ENCODE measurements at places on chromosomes 2 and 18.

GRCh38 chr18:50013363-50014138 is 181.4 kb downstream of the MYO5B start:
- no peak for DNase-seq

DNA sequence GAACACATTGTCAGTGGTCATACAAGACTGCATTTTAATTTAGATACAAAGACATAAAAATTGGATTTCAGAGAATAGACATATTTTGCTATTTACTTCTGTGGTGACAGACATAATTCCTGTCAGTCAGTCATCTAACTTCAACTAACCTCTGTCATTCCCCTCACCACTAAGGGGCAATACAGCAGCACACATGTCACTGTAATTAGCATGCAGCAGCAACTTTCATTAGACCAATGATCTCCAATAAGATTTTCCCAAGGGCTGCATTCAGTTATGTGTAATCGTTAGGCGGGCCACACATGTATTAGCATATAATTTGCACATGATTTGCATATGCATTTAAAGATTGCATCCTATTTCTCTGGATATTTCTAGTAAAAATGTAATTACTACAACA is 624.5 kb downstream of the NR4A2 start:
- DNase-seq = no peak

DNA sequence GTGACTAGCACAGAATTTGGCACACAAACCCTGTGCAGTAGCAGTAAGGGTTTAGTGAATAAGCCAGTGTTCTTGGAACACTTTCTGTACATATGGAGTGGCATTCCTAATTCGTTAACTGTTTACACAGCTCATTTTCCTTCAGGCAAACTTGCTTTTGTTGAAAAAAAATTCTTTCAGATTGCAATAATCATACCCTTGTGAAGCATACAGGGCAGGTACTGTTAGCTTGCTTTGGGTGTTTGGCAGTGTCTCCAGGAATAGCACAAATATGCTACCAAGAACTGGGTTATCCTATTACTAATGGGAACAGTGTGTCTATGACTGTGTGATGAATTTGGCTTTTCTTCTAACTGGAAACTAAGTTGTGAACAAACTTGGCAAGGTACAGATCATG is 33.4 kb downstream of the UGP2 start:
- DNase-seq = no peak

GRCh38 chr2:186925514-186925913 is 76.5 kb upstream of the ZSWIM2 start:
- DNase-seq = peak; percentile 20

- no peak for DNase-seq
Observed at GRCh38 chr2:65464604-65465003, 32.2 kb upstream of the SPRED2 start.

GRCh38 chr2:120919771-120920453 is 184.2 kb downstream of the GLI2 start:
- DNase-seq = no peak

GRCh38 chr2:227888289-227888688 is 16.9 kb downstream of the DAW1 start:
- peak; percentile 19 for DNase-seq

GRCh38 chr18:75884728-75885127 is 457.2 kb upstream of the SMIM21 start:
- DNase-seq = no peak

GRCh38 chr18:77161961-77162360 is 29.4 kb upstream of the MBP start:
- no peak for DNase-seq

DNA sequence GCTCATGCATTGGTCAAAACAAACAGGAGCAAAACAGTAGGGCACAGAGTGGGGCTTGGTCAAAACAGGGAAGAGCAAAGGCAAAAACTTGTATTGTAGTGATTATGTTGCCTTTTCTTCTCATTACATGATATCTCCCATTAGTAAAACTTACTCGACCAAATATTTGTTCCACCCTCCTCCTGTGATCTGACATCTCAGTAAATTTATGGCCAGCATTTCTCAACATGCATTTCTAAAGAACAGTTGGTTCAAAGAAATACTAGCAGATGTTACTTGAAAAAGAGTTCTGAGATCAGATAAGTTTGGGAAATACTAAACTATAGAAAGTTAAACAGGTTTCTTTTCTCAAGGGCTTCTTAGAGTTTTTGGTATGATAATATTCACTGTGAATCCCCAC is 423.1 kb downstream of the FIGN start:
- no peak for DNase-seq

DNA sequence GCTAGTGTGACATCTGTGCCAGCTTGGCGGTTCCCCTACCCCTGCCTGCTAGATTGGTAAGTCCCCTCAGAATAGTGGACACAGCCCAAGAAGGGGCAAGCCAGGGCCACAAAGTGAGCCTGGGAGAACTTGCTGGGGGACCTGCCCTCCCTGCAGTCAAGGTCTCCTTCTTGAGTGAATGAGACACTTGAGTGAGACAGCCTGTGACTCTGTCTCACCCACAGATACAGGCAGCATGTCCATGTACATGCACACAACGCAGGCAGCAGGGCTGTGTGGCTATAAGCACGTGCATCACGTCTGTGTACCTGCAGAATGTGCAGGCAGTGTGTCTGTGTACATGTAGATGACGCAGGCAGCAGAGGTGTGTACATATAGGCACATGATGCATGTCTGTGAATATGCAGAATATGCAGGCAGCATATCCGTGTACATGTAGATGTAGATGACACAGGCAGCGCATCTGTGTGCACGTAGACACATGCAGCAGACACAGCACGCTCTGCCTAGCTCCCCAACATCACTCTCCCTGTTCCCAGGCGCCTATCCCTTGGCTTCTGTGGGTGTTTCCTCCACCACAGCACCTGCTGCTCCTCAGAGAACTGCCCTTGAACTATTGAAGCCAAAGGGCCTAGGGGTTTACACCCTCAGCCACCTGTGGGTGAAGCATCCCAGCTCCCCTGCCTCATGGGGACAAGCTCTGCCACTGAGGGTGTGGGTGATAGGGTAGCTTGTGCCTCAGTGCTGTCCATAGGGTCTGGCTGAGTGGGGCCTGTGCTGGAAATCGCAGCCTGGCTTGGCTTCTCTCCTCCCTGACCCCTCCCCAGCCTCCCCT is 147.2 kb upstream of the TWIST2 start:
- no peak for DNase-seq

DNA sequence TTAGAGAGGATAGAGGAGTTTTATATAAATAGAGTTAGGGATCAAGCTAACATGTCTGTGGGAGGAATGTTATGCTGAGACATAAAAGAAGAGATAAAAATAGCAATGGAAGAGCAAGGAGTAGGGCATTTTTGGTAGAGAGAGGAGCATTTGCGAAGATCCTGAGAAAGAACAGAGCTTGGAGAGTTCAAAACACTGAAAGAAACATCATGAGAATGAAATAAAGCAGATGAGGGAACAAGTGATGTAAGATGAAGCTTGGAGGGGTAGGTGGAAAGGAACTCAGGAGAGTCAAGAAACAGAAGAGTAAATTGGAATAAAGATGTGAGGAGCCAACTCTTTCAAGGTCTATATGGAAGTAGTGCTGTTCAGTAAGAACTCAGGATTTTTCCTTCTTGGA is 308.6 kb downstream of the PARD3B start:
- DNase-seq = no peak

- DNase-seq = no peak
Observed at GRCh38 chr2:8413589-8414135, 268.2 kb upstream of the ID2 start.

- no peak for DNase-seq
Observed at GRCh38 chr2:237708491-237708890, 81.1 kb downstream of the LRRFIP1 start.

GRCh38 chr18:2112435-2113045 is 458.8 kb downstream of the METTL4 start:
- no peak for DNase-seq

DNA sequence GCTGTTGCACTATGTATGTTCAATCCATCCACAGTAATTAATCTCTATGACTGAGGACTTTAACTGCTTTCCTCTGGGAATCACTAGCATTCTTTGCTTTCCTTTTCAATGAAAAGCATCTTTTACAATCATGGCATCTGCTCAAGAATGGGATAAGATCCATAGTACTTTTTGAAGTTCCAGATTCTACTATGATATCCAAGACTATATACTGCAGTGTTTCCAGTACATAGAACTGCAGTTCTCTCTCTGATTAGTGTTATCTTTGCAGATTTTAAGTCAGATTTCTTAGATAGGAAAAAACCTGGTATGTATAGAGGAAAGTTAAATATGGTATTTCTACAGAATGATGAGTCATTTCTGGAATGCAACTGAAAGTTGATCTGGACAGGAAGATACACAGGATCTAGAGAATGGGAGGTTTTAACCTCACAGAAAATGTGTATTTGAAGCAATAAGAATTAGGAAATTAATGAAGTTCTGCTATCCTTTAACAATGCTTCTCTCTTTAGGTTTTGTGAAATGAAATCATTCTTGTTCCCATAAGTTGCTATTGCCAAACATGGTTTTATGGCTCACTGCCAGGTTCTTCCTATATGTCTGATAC is 670.7 kb downstream of the ERBB4 start:
- DNase-seq = no peak

DNA sequence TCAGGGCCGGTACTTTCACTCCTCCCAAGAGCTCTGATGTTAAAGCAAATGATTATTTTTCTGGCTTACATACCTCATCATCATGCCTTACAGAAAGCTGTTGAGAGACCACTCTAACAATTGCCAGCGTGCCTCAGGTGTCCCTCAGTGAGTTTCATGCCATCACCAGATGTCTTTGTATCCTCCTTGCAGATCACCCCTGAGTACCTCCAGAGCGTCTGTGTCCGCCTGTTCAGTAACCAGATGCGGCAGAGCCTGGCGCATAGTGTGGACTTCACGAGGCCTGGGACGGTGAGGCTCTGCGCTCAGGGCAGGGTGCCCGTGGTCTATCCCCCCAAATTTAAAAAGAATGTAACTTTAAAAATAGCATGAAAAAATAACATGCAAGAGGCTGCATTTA is 41.3 kb downstream of the ARMC9 start:
- DNase-seq = no peak

- peak; percentile 72 for DNase-seq
Observed at GRCh38 chr18:62957885-62958472, 242.6 kb downstream of the PHLPP1 start.

- peak; percentile 62 for DNase-seq
Observed at GRCh38 chr2:72893594-72894319, 6.5 kb downstream of the SPR start.

DNA sequence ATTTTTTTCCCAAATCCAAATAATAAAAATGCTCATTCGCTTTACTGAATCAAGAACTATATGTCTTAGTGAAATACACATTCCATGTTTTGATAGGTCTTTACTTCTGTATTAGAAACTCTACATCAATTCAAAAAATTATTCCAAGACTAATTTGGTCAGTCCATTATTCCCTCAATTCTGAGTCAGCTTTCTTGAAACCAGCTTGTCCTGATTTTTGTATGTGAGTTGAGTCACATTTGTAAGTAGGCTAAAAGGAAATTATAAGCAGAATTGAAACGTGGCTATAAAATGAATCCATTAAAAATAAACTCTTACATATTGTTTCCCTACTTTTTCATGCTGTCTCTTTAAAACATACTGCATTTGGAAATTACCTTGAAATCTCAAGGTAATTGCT is 113.0 kb downstream of the DNER start:
- no peak for DNase-seq

GRCh38 chr2:3643371-3644245 is 14.4 kb upstream of the ALLC start:
- DNase-seq = no peak

GRCh38 chr2:156704132-156704531 is 268.0 kb downstream of the GPD2 start:
- no peak for DNase-seq

DNA sequence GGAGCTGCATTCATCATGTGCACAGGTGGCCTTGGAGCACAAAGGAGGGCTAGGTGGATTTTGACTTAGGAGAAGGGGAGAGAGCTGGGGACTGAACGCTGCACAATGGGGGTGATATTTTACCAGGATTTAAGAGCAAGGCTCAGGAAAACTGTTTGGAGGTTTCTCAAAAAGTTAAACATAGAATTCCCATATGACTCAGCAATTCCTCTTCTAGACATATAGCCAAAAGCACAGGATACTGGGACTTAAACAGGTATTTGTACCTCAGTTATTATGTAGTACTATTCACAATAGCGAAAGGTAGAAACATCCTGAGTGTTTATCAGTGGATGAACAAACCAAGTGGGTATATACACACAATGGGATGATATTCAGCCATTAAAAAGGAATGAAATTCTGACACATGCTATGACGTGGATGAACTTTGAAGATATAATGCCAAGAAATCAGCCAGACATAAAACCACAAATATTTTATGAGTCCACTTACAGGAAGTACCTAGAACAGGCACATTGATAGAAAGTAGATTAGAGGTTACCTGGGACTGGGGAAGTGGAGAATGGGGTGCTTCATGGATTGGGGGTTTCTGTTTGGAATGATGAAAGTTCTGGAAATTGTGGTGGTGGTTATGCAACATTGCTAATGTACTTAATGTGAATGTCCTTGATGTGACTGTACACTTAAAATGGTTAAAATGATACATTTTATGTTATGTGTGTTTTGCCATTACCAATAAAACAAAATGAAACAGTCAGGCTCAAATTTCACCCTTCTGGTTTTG is 216.9 kb downstream of the HAUS1 start:
- no peak for DNase-seq

DNA sequence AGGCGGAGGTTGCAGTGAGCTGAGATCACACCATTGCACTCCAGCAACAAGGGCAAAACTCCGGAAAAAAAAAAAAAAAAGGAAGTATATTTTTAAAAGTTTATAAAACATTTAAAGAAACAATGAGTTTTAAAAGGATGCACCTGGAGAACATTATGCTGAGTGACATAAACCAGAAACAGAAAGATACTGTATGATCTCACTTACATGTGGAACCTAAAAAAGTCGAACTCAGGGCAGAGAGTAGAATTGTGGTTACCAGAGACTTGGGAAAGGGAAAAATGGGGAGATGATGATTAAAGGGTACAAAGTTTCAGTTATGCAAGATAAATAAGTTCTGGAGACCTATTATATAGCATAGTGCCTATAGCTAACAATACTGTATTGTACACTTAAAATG is 52.8 kb upstream of the RTN4 start:
- peak; percentile 28 for DNase-seq

DNA sequence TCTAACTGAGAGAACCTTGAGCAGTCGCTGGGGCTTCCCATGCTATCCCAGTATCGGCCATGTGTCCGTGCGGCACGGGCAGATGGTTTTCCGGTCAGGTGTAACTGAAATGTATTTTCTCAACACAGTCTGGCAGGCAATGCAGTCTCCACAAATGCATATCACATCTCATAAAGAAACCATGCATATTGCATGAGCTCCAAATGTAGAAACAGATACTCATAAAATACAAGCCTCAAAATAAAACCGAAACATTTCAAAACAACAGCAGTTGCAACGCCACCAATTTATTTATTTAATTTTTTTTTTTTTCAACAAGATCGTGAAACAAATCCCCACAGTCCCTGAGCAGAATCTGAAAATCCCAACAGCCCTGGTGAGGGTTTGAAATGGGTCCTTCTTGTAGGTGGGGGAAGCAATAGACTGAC is 299.4 kb downstream of the LPIN1 start:
- DNase-seq = no peak

DNA sequence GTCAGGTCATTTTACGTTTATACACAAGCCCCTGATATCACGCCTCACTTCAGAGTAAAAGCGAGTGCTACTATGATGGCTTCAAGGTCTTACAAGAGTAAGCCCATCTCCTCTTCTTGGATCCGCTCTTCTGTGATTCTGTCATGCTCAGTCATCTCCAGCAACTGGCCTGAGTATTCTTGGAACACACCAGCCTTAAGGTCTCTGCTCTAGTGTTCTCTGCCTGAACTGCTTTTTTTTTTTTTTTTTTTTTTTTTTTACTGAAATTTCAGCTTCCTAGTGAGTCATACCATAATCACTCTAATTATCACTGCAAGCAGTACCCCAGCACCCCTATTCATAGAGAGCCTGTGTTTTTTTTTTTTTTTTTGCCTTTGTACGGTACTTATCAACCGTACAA is 1228.9 kb downstream of the CNTNAP5 start:
- DNase-seq = no peak

All from suppressor macrophage treated with lipopolysaccharide for 1 hour (primary cell).